ENCODE measurements at places on chromosomes 11 and 22. TPM values are rescaled to one million over a fixed set of nuclear protein-coding genes. Genes with fewer than 3 reads are reported as not detected.

Gene MPPED2
- not detected for total RNA-seq

Gene HORMAD2
- total RNA-seq, result not detected

Gene OR8D1
- total RNA-seq, result not detected

Gene ARHGEF12
- total RNA-seq, result 9.6 TPM

Gene KCNK4
- not detected for total RNA-seq

Gene WNT7B
- not detected for total RNA-seq

Gene KCTD14
- 0.21 TPM for total RNA-seq

Gene OR5T1
- total RNA-seq, result not detected

Gene CTTN
- not detected for total RNA-seq

Gene NUMA1
- total RNA-seq, result 199 TPM

Gene CEND1
- 0.61 TPM for total RNA-seq

Gene SLC17A6
- total RNA-seq, result not detected

Gene KRTAP5-2
- total RNA-seq, result not detected

Gene PARVG
- 186 TPM for total RNA-seq

Gene OR5B12
- not detected for total RNA-seq

Gene FAM227A
- 0.89 TPM for total RNA-seq

Gene SEPTIN5
- not detected for total RNA-seq

All from activated CD8-positive, alpha-beta T cell treated with anti-CD3 and anti-CD28 coated beads, Interleukin-2, amount 10 ng/mL, durations not matched to agents 7 days and 5 days (primary cell).